ENCODE measurements at places on chromosomes 6 and 20.
A peak's percentile ranks its signal among the peaks of the same experiment; 100 is the strongest.

DNA sequence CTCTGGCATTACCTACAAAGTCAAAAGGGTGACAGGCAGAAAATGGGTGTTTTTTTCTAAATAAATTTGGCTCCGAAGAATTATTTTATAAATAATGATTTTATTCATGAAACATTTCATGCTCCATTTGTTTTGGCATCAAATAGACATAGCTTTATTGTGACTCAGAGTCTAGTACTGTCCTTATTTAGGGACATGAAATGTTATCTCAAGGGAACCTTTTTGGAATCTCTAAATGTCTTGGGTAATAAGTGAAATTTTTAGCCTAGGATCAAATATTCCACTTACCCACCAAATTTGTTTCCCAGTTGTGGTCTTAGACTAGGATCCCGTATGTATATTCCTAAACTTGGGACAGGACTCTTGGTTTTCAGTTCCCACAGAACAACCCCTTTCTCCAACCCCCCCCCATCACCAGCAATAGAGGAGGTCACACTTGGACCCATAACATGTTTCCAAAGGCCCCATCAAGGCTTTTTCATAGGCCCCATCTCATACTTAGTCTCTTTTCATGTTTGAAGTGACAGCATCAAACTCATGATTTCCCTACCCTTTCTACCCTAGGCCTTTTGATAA lies 81.8 kb downstream of the JAG1 start:
- no peak for DNase-seq

DNA sequence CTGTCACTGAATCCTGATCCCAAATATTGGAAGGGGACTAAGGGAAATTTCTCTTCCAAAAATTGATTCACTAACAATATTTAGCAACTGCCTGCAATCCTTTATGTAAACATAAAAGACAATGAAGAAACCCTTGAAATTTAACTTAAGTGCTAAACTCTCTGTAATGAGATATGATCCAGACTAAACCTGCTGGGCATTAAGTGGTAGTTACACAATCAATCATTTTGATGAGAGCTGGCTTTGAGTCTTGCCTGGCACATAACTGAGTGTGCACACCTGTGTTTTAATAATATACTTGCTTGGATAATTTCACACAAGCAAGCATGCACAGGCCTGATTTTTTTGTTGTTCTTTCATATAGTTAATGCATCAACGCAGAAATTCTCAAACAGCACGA lies 9.8 kb upstream of the ZFP64 start:
- DNase-seq = peak; percentile 98

DNA sequence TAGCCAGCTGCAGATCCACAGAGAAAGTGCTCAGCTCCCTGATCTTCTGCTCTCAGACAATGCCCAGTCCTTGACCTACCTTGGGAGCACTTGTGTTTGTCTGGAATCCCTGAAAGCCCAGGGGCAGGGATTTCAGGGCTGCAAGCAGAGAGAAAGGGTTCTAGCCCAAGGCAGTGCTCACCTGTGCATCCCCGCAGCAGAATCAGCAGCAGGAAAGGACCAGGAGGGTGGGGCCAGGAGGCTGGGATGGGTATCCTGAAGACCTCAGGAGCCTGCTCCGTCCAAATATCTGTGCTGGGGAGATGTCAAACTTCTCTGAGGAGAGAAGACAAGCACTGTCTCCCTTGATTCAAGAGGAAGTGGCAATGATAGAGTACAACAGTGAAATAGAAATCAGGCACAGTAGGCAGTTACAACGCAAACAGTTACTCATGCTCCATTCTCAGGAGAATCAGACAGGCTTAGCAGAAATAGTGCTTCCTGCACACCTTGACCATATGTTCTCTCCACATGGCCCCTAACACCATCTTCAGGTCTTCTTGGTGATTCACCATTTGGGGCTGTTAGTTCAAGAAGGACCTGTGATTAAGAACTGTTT lies 28.7 kb upstream of the SIRPG start:
- no peak for DNase-seq

GRCh38 chr20:44917399-44917798 lies 7.5 kb downstream of the PABPC1L start:
- no peak for DNase-seq

GRCh38 chr6:21785164-21785563 lies 191.6 kb downstream of the SOX4 start:
- no peak for DNase-seq

DNA sequence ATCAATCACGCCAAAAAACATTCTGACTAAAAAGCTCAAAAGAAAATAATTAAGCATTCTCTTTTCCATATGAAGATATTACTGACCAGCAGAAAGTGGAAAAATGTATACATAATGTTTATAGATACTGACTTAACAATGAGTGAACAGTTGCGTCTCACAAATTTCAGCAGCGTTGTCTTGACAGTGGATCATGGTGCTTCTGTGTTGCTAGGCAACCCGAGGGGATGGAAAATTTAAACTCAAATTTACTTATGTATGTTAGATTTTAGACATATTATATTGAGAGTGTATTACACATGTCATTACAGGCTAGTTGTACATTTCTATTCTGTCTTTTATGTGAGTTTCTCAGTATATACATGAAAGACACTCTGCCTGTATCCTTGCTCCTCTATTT lies 110.2 kb downstream of the LAMA2 start:
- no peak for DNase-seq

GRCh38 chr6:21001736-21002135 lies 467.5 kb downstream of the CDKAL1 start:
- no peak for DNase-seq

DNA sequence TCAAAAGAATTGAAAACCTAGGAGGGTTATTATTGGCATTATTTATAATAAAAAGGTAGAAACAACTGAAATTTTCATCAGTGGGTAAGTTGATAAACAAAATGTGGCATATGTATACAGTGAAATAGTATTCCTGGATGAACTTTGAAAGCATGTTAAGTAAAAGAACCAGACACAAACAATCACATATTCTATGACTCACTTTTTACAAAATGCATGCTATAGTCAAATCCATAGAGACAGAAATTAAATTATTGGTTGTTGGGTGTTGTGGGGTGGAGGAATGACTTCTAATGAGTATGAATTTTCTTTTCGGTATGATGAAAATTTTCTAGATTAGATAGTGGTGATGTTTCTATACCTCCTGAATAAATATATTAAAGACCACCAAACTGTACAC lies 94.6 kb downstream of the LRRC1 start:
- DNase-seq = no peak

- DNase-seq = no peak
These were observed 17.4 kb downstream of the MYLK4 start for GRCh38 chr6:2733324-2733723.

- no peak for DNase-seq
These were observed 16.1 kb upstream of the LAMP5 start for GRCh38 chr20:9498322-9498721.

- no peak for DNase-seq
These were observed 120.9 kb upstream of the MLN start for GRCh38 chr6:33924681-33925080.

GRCh38 chr6:129534926-129535325 lies 175.1 kb downstream of the ARHGAP18 start:
- DNase-seq = no peak

DNA sequence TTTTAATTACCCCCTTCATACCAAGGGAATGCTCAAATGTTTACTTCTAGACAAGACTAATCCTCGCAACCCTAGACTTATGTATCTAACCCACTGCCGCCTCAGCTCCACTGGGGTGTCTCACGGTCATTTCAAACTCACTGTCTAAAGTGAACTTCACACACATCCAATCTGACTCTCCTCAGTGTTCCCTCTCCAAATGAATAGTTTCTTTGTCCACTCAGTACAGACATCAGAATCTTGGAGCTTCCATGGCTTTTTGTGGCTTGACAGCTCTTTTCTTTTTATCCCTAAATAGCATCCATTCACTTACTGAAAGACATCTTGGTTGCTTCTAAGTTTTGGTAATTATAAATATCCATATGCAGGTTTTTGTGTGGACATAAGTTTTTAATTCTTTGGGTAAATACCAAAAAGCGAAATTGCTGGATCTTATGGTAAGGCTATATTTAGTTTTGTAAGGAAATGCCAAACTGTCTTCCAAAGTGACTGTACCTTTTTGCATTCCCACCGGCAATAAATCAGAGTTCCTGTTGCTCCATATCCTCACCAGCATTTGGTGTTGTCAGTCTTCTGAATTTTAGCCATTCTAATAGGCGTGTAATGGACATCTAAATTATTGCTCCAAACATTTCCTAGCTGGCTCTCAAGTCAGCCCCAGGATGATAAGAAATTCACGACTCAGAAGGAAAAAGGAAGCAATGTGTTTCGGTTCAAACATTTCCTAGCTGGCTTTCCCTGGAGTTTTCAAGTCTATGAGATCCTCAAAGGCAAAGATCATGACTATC lies 73.1 kb downstream of the DNAAF9 start:
- DNase-seq = no peak

GRCh38 chr6:109445382-109445781 lies 4.9 kb downstream of the SMPD2 start:
- DNase-seq = no peak

- DNase-seq = no peak
These were observed 5.4 kb downstream of the ADA start for GRCh38 chr20:44646023-44646640.

DNA sequence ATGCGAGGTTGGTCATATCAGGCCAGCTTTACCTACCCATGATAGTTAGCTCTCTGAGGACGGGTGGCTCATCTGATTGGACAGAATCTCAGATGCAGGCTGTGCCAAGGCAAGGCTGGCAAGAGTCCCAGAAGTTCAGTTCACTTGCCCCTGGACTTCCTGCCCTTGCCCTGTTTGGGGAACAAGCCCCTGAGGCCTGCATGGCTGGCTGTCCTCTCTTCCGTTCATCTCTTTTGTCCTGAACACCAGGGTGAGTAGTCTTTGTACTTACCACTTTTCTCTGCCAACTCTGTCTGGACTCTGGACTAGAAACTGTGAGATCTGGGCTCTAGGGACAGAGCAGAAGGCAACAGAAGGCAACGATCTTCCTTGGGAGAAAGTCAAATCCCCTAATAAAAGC lies 769.9 kb downstream of the QKI start:
- DNase-seq = no peak

DNA sequence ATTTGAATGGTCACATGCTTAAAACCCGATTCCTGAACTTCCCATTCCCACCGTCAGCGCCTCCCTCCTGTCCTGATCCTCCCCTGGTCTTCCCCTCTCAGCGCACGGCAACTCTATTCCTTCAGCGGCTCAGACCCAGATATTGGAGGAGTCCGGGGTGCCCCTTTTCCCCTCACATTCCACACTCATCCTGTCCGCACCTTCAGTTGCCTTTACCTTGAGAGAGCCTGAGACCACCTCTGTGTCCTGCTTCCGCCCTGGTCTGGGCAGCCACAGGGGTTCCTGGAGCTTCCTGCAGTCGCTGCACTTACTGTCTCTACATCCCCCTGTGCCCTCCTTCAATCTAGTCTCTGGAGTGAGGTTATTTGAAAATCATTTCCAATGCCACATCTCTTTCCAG lies 193.4 kb downstream of the BCAS1 start:
- DNase-seq = no peak

DNA sequence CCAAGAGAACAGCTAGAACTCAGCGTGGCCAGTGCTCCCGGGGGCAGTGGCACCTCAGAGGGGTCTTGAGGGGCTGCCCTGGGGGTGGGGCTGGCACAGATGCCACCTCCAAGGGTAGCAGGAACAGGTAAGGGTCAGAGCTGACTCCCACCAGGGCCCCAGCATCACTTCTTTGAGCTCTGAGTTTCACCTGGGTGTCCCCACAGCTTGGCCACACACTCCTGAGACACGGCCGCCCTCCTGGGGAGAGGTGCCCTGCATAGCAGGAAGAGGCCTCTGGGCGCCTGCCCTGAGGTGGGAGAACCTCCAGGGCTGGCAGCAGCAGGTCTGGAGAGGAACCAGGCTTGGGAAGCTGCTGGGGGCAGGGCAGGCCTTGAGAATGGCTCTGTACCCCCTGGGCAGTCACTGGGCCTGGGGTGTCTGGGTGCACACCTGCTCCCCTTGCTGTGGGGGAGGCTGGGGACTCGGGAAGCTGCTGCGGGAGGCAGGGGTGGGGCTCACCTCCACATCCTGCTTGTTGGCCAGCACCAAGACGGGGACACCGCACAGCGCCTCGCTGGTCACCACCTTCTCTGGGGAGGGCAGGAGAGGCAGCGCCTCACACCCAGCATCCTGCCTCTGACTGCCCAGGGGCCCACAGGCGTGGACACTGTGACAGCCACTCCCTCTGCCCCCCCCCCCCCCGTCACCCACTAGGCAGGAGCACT lies 5.0 kb downstream of the TNFRSF6B start:
- DNase-seq = no peak

- no peak for DNase-seq
These were observed 66.6 kb downstream of the BMP7 start for GRCh38 chr20:57199656-57200405.

DNA sequence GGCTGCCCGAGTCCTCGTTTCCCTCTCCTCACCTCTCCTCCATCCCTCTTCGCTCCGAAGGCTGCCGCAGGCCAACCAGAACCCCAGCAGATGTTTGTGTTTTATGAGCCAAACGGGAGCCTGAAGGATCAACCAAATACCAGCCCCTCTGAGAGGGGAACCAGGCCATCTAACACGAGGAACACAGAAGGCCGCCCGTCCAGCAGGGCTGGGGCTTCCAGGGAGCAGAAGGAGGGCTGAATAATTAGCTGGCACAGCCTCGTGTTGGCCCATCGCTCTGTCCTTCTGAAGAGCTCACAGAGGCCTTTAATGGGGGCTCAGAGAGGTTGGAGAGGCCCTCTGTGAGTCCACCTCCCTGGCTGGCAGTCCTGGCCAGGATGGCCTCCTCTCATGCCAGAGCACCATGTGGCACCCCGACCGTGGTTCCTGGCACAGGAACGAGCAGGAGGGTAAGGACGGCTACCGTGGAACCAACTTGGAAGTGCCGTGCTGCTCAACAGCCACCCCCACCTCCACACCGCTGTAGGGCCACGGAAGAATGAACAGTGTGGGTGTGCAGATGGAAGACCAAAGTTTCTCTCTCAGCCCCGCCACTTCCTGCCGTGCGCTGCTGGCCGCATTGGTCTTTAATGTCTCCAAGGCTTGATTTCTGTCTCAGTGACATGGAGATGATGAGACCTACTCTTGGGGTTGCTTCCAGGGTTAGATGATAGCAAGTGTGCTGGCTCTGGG lies 155.2 kb downstream of the SCML4 start:
- no peak for DNase-seq

GRCh38 chr6:6968731-6969552 lies 138.8 kb upstream of the RREB1 start:
- DNase-seq = no peak

GRCh38 chr6:15927531-15928225 lies 201.2 kb upstream of the MYLIP start:
- DNase-seq = no peak

- no peak for DNase-seq
These were observed 16.6 kb downstream of the DSE start for GRCh38 chr6:116387374-116387773.

GRCh38 chr6:35178012-35178411 lies 35.7 kb upstream of the SCUBE3 start:
- DNase-seq = no peak

GRCh38 chr20:951384-952169 lies 35.4 kb upstream of the ANGPT4 start:
- no peak for DNase-seq

DNA sequence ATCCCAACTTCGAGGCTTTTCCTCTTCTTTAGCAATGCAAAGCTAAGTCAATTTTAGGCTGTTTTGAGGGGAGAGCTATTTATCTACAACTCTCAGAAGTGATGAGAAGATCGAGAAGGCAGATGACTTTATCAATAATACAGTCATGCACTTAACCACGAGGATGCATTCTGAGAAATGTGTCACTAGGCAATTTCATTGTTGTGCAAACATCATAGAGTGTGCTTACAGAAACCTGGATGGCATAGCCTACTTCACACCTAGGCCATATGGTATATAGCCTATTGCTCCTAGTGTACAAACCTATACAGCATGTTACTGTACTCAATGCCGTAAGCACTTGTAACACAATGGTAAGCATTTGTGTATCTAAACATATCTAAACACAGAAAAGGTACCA lies 66.6 kb downstream of the PRND start:
- DNase-seq = no peak
